Activated CD8-positive, alpha-beta T cell treated with anti-CD3 and anti-CD28 coated beads for 36 hours (primary cell): ENCODE measurements at places on chromosomes 3 and 15. TPM values are rescaled to one million over a fixed set of nuclear protein-coding genes. Genes with fewer than 3 reads are reported as not detected.

RETNLB gene
- not detected for total RNA-seq

SLC26A6 gene
- total RNA-seq: 41.3 TPM

SMCO1 gene
- total RNA-seq: not detected

STXBP5L gene
- not detected for total RNA-seq

- DNase-seq: no peak
- H3K27ac ChIP-seq: peak overlapping the region; percentile 11
- H3K4me1 ChIP-seq: peaks cover 54% of the 10 kb centered on the region
- no peaks in the 10 kb centered on the region for H3K27me3 ChIP-seq
These were observed 17.2 kb downstream of the NXPE3 start for GRCh38 chr3:101796077-101796680.

DNA sequence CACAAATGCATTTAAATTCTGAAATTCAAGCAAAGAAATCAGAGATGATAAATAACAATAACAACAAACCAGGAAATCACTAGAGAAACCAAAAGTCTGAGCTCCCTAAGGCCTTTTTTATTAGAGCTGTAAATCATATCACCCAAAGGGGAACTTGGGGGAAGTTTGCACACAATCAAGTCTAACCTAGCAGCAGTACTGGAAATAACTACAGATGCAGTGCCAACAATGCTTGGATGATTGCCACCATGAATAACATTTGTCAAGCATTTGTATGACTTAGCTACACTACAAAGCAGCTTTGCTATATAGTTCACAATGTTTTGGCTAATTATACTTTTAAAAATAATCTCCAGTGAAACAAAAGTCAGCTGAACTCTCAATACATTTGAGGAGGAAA is 27.8 kb downstream of the SHQ1 start:
- no peak for DNase-seq
- no peak overlapping the region for H3K4me3 ChIP-seq
- H3K27ac ChIP-seq: no peak overlapping the region
- peaks cover 18% of the 10 kb centered on the region for H3K36me3 ChIP-seq

GRCh38 chr3:65497846-65498245 is 540.9 kb downstream of the MAGI1 start:
- no peaks in the 10 kb centered on the region for H3K4me1 ChIP-seq
- no peak overlapping the region for H3K4me3 ChIP-seq
- H3K36me3 ChIP-seq: no peaks in the 10 kb centered on the region
- DNase-seq: no peak

- peaks cover 5% of the 10 kb centered on the region for H3K36me3 ChIP-seq
- no peaks in the 10 kb centered on the region for H3K27me3 ChIP-seq
- peak overlapping the region; percentile 32 for H3K27ac ChIP-seq
- H3K4me1 ChIP-seq: peaks cover 66% of the 10 kb centered on the region
- H3K4me3 ChIP-seq: no peak overlapping the region
- DNase-seq: no peak
These were observed 60.5 kb upstream of the ULK4 start for GRCh38 chr3:42022355-42022754.
